ENCODE measurements at places on chromosomes 1 and 21.
A peak's percentile ranks its signal among the peaks of the same experiment; 100 is the strongest.

DNA sequence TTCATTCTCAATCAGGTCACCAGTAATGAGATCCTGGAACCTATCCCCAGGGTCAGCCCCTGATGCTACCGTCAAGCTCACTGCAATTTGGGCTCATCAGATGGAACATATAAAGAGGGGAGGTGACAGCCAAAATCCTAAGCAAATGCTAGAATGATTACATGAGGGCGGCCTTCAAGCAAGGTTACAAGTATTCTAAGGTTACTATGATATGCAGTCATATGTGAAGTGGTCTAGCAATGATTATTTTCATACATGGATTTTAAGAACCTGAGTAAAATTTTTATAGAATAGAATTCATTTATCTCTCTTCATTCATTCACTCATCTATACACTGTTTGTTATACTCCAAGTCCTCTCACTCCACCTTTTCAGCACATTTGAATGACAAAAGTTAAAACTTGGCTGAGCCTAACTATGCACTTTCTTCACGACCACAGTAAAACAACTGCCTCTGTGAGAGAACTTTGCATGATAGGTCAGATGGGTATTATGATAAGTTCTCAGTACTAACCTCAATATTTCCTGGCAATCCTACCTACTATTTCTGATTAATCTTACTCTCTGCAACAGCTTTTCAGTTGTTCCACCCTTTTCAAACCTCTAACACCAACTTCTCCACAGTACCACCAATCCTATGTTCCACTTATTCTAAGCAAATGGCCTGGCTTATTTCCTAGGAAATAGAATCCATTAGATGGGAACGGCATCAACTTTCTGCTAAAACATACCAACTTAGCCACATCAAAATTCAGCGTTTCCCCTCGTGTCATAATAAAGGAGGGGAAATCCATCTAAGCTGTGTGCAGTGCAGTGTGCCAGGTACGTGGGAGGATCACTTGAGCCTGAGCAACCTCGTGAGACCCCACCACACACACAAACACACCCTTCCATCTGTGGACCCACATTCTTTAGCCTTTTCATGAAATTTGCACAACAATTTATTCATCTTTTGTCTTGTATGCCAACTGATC is 32.0 kb downstream of the LHX9 start:
- DNase-seq, result no peak

DNA sequence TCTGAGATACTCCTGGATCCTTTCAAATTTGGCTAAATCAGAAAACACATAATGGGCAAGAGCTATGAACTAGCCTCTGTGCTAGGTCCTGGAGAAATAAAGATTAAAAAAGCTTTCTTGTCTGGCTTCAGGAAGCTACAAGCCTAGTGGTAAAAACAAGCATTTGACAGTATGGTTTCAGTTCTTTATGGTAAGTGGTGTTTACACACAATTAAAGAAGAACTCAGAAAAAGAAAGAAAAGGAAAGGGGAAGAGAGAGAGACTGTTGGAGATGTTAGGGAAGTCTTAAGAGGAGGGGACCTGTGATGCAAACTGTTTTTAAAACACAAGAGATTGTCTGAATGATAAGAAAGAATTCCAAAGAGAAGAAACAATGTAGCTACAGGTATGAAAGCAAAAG is 1.8 kb downstream of the OR10J1 start:
- DNase-seq, result no peak

DNA sequence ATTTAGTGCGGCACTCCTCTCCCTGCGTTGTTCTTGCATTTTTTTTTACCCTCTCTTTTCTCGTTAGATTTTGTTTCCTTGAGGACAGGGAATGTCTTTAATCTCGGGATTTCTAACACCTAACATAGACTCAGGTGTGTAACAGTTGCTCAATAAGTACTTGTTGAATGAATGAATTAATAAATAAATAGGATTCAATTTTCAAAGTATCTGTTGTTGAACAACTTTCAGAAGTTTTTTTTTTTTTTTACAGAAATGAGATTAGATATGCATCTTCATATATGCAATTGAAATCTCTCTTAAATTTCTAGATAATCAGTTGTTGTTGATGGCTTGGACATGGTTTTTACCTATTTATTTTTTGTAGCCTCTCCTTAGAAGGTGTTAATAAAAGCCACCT is 83.1 kb downstream of the ROR1 start:
- no peak for DNase-seq

- DNase-seq, result no peak
These were observed 1069.9 kb upstream of the ADGRL4 start for GRCh38 chr1:80076469-80076868.

GRCh38 chr1:8283058-8283884 is 34.6 kb upstream of the SLC45A1 start:
- DNase-seq, result no peak

- no peak for DNase-seq
These were observed 808 bp downstream of the C1orf116 start for GRCh38 chr1:207031632-207032264.

GRCh38 chr1:24297187-24297851 is 21.8 kb upstream of the GRHL3 start:
- DNase-seq, result no peak

GRCh38 chr1:84424513-84425149 is 26.3 kb downstream of the DNASE2B start:
- DNase-seq, result no peak

DNA sequence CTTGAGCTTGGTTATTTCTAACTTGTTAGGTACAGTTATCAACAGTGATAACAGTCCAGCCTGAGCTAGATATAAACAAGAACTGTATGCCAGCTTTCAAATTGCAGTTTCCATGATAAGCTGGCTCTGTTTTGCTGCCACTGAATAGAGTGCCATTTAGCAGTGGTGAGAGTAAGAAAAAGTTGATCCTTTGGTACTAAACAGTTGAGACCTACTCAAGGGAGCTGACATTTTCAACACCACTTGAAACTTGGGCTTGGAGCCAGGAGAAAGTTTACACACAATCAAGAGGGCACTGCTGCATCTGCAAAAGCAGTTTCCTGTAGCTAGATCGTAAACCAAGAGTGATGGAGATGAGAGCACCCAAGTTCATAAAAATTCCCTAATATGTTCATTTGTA is 131.3 kb downstream of the RGS7 start:
- no peak for DNase-seq

- DNase-seq, result no peak
These were observed 901 bp upstream of the RXFP4 start for GRCh38 chr1:155940482-155940992.

- no peak for DNase-seq
These were observed 243.4 kb downstream of the NUF2 start for GRCh38 chr1:163565166-163565565.

DNA sequence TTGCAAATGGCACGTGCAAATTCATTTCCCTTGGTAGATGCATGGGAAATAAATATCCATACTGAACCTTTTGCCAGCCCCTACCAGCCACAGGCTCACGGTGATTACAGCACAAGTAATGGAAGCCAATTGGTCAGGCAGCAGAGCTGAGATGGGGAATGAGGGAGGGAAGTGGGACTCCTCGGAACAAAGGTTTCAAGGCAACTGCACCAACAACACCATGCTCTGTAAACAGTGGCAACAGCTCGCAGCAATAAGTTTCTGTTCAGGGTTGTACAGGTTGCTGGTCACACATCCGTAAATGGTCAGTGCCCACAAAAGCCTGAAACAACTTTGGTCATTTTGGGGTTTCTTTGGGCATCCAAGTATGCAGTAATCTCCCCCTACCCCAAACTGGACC is 62.7 kb upstream of the LPGAT1 start:
- no peak for DNase-seq

- DNase-seq, result no peak
These were observed 32.6 kb downstream of the OPTC start for GRCh38 chr1:203526572-203526971.

GRCh38 chr1:53326088-53326597 is 1.7 kb downstream of the LRP8 start:
- DNase-seq, result peak; percentile 81

DNA sequence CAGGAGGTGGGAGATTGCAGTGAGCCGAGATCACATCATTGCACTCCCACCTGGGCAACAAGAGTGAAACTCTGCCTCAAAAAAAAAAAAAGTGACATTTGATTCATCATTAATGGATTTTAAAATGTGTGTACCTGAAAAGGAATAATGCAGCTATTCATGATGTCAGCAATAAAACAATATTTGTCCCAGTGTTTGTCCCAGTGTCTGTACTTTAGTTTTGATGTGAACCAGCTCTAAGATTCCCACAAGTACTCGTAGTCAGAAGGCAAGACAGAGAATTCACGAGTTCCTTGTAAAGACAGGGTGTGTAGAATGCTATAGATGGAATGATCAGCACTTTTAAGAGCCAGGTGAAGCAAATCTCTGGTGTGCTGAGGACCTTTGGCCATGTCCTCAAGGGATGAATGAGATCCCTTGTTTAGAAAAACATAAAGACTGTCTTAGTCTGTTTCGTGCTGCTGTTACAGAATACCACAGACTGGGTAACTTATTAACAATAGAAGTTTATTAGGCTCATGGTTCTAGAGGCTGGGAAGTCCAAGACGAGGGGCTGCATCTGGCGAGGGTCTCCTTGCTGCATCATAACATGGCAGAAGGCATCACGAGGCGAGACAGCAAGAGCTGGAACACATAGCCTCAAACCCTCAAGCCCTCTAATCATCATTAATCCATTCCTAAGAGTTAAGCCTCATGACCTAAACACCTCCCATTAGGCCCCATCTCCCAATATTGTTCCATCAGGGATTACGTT is 12.0 kb upstream of the TMPRSS2 start:
- DNase-seq, result no peak

All from HEK293T (cell line).